Activated B cell treated with CpG ODN at 0.5 μM for 24 hours (primary cell): ENCODE measurements at places on chromosomes 7 and 10. TPM values are rescaled to one million over a fixed set of nuclear protein-coding genes. Genes with fewer than 3 reads are reported as not detected.

DNA sequence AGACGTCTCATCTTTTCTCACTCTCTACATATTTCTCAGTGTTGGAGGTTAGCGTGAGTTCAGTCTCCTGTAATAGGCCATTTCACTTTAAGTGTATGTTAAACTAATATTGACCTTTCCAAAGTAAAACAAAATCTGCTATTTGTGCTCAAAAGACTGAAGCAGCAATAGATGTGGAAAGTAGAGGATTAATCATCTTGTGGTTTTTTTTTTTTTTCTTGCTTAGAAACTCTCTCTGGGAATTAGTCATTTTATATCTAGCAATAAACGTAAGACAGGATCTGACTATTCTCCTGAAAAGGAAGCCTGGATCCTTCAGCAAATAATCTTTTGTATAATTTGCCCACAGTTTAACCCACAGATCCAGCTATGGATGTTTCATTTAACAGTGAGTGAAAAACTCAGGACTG, 81.7 kb downstream of the NRP1 start:
- DNase-seq = no peak

Gene RPEL1
- total RNA-seq = not detected in 2 replicates

DNA sequence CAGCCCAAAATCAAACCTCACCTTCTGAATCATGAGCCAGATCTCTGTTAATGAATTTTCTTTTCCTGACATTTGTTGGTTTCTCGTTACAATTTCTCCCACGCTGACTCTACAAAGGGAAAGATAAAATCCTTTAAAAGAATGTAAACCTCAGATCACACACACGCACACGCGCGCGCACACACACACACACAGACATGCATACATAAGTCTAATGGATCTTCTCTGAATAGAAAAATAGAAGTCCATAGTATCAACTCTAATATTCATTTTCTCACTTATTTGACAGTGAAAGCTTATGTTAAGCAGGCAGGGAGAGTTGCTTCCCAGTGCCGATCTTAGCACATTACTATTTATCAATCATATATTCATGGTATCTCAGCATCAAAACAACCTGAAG, 1.4 kb downstream of the ETV1 start:
- no peak for DNase-seq

- no peak for DNase-seq
Measured at GRCh38 chr10:123636598-123637325, 29.4 kb upstream of the GPR26 start.

DNA sequence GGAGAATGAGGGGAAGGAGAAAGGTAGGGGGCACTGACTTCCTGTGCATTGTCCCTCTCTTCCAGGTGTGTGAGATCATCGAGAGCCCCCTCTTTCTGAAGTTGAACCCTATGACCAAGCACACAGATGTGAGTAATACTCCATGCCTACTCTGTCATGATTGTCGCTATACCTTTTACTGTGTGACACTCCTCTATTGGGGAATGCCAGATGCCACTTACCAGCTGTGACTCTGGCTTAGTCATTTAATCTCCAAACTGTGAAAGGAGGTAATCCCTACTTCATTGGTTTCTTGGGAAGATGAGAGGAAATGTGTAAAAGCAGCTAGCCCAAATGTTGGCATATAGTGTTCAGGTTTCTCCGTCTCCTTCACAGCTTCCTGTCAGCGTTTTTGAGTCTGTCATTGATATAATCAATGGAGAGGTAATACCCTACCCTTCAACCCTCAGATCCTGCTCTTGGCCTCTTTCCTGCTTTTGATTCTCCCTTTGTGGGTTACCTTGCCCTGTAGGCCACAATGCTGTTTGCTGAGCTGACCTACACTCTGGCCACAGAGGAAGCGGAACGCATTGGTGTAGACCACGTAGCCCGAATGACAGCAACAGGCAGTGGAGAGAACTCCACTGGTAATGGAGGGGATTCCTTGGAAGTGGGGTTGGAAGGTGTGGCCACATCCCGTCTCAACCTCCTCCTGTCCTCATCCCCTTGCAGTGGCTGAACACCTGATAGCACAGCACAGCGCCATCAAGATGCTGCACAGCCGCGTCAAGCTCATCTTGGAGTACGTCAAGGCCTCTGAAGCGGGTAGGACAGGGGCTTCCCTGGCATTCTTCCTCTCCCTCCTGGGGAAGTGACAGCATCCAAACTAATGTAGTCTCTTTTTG, 2.0 kb downstream of the COPS6 start:
- no peak for DNase-seq

DNA sequence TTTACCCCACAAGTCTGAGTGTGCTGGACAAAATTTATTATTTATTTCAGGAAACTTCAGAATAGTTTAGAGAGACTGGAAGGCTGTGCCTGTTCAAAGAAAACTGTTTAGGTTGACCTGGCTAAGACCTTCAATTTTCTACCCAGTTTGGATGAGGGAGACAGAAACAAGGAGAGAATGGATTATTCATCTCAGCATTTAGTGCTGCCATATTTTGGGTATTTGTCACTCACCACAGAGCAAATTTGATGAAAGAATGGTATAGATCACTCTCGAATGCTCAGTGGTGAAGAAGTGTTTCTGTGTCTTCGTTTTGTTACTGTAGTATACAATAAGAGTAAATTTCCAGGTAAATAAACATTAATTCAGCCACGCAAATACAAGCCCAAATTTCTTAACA, 71.8 kb downstream of the SEMA3C start:
- DNase-seq = no peak

DNA sequence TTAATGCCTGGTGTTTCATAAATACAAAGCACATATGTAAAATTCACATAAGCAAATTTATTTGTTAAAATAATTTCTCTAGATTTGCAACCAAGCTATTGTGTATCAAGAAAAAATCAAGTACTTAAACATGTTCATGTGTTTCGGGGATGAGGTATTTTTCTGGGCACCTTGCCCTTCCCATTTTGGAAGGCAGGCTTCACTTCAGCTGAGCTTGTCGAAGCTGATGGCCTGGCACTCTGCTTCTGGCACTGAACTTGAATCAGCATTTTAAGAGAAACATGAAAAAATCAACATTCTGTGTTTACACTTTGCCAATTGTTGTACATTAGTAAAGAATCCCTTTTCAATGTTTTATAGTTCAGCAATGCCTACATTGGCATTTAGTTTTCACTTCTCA, 179.1 kb upstream of the STEAP4 start:
- no peak for DNase-seq

DNA sequence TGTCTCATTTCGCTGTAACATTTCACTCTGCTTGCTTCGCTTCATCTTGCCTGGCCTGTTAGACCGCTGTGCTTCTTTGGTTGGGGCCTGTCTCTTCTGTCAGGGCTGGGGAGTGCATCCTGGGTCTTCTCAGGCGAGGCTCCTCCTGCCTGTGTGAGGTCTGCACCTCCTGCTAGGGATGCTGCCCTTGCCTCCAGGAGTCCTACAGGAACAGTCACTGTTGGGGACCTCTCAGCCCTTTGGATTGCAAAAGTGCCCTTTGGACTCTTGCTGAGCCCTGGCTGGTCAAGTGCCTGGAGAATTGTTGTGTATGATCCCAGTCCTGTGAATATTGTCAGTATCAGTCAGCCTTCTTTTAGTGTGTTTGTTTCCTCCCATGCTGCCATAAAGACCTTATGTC, 84.1 kb downstream of the MDFIC start:
- no peak for DNase-seq

Gene CYP26A1
- total RNA-seq = 0.13 TPM in 1 of 2 replicates, not detected in the other

Gene OGDHL
- not detected in 2 replicates for total RNA-seq

Gene HPSE2
- total RNA-seq = not detected in 2 replicates

Gene TMEM26
- not detected in 2 replicates for total RNA-seq

DNA sequence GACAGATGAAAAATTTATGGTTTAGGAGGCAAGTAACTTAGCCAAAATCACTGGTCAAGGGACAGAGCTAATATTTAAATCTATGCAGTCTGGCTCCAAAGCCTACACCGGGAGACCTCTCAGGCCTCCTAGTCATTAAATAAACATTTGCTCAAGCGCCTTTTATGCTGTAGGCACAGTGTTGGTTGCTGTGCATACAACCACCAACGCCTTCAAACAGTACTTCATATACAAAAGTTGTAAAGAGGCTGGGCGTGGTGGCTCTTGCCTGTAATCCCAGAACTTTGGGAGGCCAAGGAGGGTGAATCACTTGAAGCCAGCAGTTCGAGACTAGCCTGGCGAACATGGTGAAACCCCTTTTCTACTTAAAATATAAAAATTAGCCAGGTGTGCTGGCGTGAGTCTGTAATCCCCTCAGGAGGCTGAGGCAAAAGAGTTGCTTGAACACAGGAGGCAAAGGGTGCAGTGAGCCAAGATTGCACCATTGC, 159.8 kb downstream of the MAGI2 start:
- no peak for DNase-seq

GRCh38 chr10:35396560-35397434, 60.5 kb downstream of the CCNY start:
- no peak for DNase-seq

DNA sequence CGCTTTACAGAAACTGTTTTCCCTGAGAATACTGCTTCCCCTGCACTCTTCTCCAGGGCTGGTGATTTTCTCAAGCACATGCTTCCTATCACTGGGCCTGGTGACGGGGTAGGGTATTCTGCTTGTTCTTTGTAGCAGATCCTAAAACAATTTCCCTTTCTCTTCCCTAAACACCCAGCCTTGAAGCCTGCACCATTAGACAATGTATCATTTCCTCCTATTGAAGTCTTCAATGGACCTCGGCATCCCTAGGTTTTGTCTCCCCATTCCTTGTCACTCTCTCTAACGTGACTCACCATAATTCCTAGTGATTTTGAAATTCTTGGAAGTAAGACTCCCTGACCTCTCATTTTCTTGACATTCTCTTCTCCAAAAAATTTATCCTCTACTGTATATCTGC, 109.5 kb upstream of the GHITM start:
- no peak for DNase-seq

- DNase-seq = no peak
Measured at GRCh38 chr7:90661290-90662151, 65.4 kb downstream of the CDK14 start.

GRCh38 chr10:69176823-69177222, 3.2 kb upstream of the SUPV3L1 start:
- no peak for DNase-seq
